Activated T-helper 17 cell treated with anti-CD3 and anti-CD28 coated beads, Interleukin-2, amount 50 U/mL, for 72 hours (primary cell): ENCODE measurements at places on chromosomes 3 and 15. TPM values are rescaled to one million over a fixed set of nuclear protein-coding genes. Genes with fewer than 3 reads are reported as not detected.

MORC1 gene
- total RNA-seq: 0.11 TPM

- no peak for ATAC-seq
These were observed 33.6 kb downstream of the MECOM start for GRCh38 chr3:169629895-169630294.

LDHAL6B gene
- not detected for total RNA-seq

DNA sequence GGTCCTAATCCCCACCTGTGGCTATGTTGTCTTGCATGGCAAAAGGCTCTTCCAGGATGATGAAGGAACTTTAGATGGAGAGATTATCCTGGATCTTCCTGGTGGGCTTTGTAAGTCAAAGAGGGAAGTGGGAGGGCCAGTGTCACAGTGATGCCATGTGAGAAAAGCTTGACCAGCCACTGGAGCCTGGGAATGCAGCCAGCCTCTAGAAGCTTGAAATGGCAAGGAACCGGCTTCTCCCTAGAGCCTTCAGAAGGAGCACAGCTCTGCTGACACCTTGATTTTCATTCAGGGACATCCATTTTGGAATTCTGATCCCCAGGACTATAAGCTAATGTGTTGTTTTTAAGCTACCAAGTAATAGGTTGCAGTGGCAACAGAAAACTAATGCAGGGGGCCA lies 58.3 kb downstream of the CLEC3B start:
- ATAC-seq: no peak

DNA sequence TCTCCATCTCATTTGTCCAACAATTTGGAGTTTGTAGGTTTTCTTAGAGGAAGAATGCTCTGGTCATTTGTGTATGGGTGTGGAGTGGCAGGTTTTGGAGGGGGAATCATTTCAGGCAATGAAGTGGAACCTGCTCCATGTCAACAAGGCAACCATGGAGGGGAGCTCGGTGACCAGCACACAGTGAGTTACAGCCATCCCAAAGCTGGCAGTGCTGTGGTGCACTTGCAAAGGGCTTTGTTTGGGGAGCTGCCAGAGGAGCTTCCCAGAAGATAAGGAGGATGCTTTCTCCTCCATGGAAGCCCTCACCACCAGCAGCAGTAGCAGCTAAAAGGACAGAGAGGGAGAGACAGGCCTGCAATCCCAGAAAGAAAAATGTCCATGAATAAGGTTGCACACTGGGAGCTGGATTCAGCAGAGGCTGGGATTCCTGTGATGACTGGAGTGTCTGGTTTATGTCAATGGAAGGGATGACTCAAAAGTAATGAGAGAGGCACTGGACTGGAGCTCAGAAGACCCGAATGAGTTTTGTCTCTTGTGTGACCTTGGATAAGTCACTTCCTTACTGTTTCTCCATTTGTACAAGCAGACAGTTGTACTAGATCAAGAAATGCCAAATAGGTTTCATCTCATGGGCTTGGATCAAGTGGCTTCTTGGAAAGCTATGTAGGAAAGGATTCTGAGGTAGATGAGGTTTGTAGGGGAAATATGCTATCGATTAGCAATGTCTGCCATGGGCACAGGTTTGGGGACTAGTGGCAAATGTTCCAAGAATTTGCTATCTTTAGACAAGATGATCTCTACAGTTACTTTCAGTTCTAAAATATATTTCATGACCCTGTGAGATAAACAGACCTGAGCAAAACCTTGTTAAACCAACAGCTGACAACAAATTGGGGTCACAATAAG lies 27.2 kb upstream of the UBE2Q2 start:
- peak; percentile 61 for ATAC-seq

CA12 gene
- total RNA-seq: 0.15 TPM

GRCh38 chr3:196643201-196643749 lies 3.8 kb downstream of the NRROS start:
- ATAC-seq: peak; percentile 25

KLF13 gene
- 119 TPM for total RNA-seq

GRCh38 chr15:39878406-39878785 lies 41.7 kb downstream of the GPR176 start:
- no peak for ATAC-seq

ALS2CL gene
- total RNA-seq: 0.69 TPM

DNA sequence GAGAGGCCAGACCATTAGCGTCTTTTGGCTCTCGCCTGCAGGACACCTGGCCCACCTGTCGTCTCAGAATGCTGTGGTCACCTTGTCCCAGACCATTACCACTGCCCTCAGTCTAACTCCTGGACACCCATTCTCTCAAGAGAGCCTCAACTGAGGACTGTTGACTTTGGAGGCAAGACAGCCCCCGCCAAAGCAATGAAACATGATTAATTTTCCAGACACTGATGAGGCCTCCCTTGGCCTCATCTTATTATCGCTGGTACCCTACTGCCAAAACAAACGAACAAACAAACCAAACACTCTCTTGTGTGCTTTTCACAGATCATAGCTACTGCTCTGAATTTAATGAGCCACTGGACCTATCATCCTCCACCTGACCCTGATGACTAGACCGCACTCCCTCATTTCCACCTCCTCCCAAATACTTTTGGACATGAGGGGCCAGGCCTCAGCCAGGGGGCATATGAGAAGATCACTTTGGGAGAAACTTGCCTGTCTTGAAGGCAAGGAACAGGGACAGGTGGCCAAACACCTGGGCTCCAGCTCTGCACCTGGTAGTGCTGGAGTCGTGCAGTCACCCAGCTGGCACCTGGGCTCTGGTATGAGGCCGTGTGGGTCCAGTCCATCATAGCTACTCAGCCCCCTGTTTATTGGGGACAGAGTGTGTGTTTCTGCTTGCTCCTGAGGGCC lies 27.6 kb downstream of the ALS2CL start:
- no peak for ATAC-seq

ATP10A gene
- total RNA-seq: 15.5 TPM

DNA sequence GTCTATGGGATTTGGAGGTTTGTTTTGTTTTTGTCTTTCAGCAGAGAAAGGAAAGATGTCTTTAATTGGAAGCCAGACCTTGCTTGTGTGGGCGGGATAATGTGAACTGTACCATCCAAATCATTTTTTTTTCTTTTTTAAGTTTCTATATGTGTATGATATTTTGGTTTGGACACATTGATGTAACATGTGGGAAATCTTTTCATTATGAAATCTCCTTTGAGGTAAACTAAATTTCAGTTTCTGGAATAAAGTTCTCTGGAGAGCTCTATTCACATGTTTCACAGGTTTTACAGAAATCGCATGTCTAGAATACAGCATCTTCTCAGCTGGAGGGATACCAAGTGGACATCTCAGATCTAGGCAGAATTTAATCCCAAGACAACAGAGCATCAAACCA lies 451.5 kb upstream of the MDFIC2 start:
- ATAC-seq: no peak

- no peak for ATAC-seq
These were observed 139.3 kb downstream of the FILIP1L start for GRCh38 chr3:99974989-99975388.

C3orf22 gene
- not detected for total RNA-seq

EPHB1 gene
- 1.2 TPM for total RNA-seq

- no peak for ATAC-seq
These were observed 1.2 kb downstream of the ANXA2 start for GRCh38 chr15:60396560-60396957.

DNA sequence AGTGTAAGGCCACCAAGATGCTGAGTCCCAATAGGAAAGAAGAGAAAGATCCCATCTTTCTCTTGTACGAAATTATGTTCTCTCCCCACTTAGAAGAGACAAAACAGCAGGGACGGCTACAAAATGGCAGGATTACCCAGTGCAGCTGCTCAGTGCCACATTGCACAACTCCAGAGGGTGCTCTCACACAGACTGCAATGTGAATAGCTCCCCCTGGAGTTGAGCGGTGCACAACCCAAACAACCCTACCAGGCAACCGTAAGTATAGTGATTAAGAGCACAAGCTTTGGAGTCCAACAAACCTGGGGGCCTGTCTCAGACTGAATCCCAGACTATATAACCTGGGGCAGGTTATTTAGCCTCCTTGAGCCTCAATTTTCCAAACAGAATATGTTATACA lies 3.1 kb upstream of the BHLHE40 start:
- no peak for ATAC-seq

TMEM44 gene
- total RNA-seq: 6.6 TPM

DNA sequence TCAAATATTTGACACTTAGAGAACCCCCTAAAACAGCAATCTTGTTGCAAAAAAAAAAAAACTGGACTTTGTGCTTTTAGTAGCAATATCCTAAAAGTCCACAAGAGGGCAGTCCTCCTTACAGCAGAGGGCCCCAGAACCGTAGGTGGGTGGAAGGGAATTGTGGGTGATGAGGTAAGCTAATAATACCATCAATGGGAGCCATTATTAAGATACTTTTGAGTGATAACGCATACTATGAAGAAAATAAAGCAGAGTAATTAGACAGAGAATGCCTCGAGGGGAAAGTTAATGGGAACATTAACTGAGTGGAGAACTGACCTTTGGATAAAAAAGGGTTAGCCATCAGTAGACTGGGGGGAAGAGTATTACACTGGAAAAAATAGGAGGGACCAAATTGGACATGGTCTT lies 229.9 kb downstream of the THRB start:
- no peak for ATAC-seq

LNP1 gene
- 1.8 TPM for total RNA-seq

SUSD5 gene
- total RNA-seq: not detected

DNA sequence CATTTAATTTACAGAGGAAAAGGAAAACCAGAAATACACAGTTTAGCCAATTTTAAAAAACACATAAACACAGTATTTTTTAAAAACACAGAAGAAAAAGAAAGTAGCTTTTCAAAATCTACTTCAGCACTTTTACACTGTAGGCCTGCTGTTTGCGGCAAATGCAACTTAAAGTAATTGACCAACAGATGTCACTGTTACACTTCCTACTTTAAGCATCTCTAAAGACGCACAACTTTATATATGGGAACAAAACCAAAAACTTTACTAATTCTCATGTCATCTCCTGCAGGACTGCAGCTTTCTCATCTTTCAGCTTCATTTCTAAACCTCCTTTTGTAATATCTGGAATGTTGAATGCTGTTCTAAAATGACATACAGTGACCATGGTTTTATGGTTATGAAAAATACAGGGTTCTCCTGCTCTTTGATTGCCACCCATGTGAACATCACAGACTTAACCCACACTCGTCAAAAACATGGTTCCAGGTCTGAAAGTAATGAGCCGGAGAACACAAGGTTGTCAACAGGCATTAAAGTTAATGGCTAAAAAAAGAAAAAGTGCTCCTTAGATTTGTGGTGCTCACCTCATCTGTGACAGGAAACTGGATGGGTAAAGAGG lies 107.9 kb downstream of the FMN1 start:
- ATAC-seq: peak; percentile 81

TMC3 gene
- total RNA-seq: not detected

LRTM1 gene
- not detected for total RNA-seq

- ATAC-seq: no peak
These were observed 4.1 kb downstream of the KNL1 start for GRCh38 chr15:40598126-40598525.

- no peak for ATAC-seq
These were observed 5.6 kb upstream of the AP3S2 start for GRCh38 chr15:89899295-89899945.

- ATAC-seq: no peak
These were observed 3.7 kb downstream of the SSR3 start for GRCh38 chr3:156551261-156551660.

MOBP gene
- total RNA-seq: not detected

GABRB3 gene
- not detected for total RNA-seq

PLSCR5 gene
- not detected for total RNA-seq

- no peak for ATAC-seq
These were observed 18.0 kb downstream of the SRGAP3 start for GRCh38 chr3:9231471-9231870.

GRCh38 chr3:65473736-65474135 lies 565.0 kb downstream of the MAGI1 start:
- no peak for ATAC-seq

GRCh38 chr3:171680726-171681411 lies 129.4 kb downstream of the PLD1 start:
- ATAC-seq: no peak

- ATAC-seq: peak; percentile 90
These were observed 30.2 kb downstream of the FAM174B start for GRCh38 chr15:92625251-92625980.

DNA sequence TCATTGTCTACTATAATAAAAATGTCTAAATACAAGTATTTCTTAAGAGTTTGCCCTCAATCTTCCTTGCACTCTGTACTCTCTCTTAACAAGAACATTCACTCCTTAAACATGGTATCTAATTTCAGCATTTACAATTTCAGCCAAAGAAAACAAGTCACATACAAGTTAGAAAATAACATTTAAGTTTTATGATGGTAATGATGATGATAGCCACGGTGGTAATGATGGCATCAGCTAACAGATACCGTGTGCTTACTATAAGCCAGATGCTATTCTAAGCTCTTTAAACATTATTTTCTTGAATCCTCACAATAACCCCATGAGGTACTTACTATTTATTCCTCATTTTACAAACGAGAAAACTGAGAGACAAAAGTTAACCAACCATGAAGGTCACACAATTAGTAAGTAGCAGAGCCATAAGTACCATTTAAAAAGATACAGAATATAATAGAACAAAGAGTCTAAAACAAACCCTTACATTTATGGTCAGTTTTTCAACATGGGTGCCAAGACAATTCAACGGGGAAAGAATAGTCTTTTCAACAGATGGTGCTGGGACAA lies 7.4 kb downstream of the SPICE1 start:
- ATAC-seq: no peak

THRB gene
- total RNA-seq: not detected

DNA sequence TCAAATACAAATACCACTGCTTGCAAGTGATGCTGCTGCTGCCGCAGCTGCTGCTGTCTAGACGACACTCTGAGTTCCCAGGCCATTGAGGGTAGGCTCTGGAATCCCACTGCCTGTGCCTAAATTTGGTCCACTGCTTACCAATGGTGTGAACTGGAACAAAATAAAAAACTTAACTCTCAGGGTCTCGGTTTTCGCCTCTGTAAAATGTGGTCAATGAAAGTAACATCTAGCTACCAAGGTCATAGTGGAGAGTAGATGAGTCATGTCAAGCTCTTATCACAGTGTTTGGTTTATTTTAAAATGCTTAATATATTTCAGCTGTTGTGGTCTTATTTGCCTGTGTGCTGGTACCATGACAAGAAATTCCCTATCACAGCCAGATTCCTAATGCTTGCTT lies 299.3 kb downstream of the CLSTN2 start:
- no peak for ATAC-seq
